ENCODE measurements at places on chromosomes 4 and X.
A peak's percentile ranks its signal among the peaks of the same experiment; 100 is the strongest.

DNA sequence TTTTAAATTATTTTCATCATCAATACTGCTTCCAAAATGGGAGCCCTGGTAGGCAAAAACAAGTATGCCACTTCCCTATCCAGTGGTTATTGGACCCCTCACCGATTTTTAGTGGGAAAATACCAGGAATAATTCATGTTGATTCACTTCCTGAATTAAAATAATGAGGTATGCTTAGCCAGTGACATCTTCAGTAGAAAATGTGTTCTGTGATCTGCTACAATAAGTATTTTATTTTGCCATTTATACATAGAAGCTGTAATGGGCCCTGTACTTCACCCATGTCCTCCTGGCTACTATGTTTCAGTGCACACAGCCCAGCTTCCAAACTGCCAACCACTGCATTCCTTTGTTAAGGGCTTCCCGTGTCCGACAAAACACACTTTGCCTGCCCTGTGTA, 41.0 kb upstream of the KLHL34 start:
- DNase-seq, result no peak

GRCh38 chr4:169849456-169849855, 91.7 kb upstream of the HPF1 start:
- DNase-seq, result no peak

- no peak for DNase-seq
Observed at GRCh38 chr4:4339504-4340085, 47.3 kb upstream of the NSG1 start.

GRCh38 chrX:85851418-85851817, 195.9 kb downstream of the CHM start:
- no peak for DNase-seq

GRCh38 chrX:95764972-95765451, 919.6 kb upstream of the DIAPH2 start:
- DNase-seq, result no peak

DNA sequence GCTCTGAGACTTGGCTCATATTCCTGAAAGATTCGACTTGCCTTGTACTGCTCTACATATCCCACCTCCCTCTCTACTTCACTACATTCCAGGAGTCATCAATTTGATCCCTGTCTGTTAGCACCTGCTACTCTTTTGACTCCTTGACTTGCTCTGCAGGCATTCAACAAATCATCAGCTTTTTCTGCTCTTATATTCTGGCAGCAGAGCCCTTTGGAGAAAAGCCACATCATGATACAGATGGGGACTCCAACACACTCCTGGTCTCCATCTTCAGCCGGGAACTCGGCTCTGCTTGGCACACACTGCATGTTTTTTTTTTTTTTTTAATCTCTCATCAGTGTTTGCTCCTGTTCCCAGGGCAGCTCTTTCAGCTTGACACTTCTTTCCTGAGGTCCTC, 293.2 kb upstream of the LCORL start:
- no peak for DNase-seq

DNA sequence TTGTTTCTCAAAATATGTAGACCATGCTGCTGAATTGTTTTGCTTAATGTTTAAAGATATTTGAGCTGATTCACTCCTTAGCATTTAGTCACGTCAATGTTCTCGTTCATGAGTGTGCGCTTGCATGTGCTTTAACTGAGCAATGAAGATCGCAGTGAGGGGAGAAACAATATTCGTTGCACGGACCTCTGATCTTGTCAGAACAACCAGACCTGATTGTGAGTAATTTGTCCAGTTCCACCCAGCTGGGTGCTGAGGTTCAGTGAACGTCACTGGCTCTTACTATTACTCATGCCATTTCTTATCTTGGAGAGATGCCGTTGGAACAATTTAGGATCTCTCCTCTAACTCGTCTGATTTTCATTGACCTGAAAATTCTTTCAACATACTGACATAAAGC, 15.0 kb upstream of the PRKX start:
- DNase-seq, result no peak

GRCh38 chrX:133527415-133527814, 112.1 kb upstream of the GPC4 start:
- no peak for DNase-seq

- DNase-seq, result no peak
Observed at GRCh38 chrX:28920153-28920943, 333.1 kb downstream of the IL1RAPL1 start.

DNA sequence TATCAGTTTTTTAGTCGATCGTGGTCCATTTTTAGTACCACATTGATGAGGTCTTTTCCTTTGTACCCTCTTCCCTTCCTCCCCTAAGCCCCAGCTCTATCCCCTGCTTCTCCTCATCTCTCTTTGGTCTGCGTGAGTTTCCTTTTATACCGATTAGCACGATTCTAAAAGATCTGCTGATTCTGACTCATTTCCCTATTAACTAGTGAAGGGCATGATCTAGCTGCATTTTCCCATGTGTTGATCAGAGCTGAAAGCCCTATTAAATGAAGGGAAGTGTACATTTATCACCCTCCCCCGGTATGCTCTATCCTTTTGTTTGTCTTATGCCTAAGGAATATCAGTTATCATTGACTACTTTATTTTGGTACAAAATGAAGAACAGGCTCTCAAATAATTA, 181.7 kb upstream of the NPY2R start:
- no peak for DNase-seq

- DNase-seq, result no peak
Observed at GRCh38 chrX:31301203-31301602, 229.4 kb upstream of the FTHL17 start.

DNA sequence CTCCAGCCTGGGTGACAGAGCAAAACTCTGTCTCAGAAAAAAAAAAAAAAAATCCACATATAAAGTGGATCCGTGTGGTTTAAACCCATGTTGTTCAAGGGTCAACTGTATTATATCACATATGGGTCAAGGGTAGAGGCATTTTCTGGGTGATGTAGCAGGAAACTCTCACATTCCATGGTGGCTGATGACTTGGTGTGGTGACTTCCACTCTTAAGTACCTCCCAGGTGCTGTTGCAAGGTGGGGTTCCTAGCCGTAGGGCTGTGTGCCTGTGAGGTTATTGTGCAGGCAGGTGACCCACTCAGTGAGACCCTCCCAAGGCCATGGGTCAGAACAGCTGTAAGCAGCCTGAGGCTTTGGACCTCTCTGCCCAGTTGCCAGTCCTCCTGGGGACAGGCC, 17.0 kb downstream of the ELF4 start:
- DNase-seq, result no peak

- DNase-seq, result no peak
Observed at GRCh38 chrX:121671649-121672048, 624.2 kb downstream of the GLUD2 start.

- peak; percentile 17 for DNase-seq
Observed at GRCh38 chr4:10013722-10014121, 7.6 kb downstream of the SLC2A9 start.

DNA sequence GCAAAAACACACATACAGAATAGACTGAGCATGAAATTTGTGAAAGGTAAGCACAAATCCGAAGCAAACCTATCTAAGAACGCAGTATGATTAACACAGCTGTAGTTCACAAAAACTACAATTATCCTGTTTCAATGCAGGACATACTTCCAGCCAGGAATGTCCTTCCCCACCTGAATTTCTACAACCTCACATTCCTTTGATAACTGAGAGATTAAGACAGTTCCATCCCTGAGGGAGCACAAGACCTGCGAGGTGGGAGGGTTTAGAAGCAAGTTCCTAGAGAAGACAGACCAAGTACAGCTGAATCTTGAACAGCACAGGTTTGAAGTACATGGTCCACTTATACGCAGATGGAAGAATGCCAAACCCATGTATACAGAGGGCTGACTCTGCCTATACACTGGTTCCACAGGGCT, 10.6 kb downstream of the ABCG2 start:
- no peak for DNase-seq

GRCh38 chr4:135316266-135316779, 1114.7 kb upstream of the PABPC4L start:
- no peak for DNase-seq

GRCh38 chr4:112807083-112807482, 170.1 kb downstream of the LARP7 start:
- no peak for DNase-seq

GRCh38 chr4:121594796-121595526, 101.8 kb downstream of the ANXA5 start:
- no peak for DNase-seq

DNA sequence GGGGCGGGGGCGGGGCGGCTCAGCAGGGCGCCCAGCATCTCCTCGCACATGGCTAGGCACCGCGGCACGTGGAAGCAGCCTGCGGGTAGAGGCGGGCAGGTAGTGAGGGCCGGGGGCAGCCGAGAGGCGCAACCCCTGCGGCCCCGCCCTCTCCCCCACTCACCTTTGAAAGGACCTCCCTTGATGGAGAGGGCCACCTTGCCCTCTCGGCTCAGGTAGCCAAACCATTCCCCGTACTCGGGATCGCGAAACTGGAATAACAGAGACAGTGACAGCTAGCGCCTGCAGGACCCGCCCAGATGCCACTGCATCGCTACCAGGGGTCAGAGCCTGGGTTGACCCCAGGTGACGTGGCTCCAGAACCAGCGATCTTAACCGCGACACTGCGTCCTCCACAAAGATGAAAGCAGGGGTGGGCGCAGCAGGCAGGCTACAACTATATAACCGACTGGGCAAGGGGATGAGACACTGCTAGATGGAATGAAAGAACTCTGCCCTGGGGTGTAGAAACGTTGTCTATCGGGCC, 552 bp upstream of the NAA10 start:
- no peak for DNase-seq

DNA sequence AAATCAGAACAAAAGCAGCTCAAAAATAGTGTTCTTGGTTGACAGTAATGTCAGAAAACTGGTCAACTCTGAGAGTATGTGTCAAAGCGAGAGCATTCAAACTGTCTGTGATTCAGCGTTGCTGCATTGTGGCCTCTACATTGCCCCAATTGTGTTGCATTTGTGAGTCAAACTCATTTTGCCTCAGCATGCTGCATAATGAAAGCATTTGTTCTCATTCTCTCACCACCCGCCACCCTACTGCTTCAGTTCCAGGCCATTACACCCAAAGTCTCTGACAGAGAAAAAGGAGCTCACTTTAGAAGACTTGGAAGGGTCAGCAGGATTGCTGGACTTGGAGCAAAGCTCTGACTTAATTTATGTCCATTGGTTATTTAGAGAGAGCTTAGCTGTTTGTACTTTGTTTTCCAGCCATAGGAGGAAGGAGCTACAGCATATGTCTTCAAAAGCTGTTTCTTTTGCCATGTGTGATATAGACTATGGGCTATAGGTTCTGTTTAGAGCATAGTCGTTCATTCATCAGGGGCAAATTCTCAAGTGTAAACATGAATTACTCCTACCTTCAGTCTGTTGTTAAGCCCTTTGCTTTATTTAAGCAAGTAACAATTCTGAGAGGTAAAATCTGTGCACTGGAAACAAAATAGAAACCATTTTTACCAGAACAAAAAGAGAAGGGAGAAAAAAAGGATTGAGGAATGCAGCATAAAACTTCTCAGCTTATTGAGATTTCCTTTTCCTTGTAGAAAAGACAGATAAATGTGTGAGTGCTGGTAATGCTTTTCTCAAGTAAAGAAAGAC, 153.4 kb upstream of the ANK2 start:
- no peak for DNase-seq

GRCh38 chr4:46856333-46856732, 52.7 kb downstream of the COX7B2 start:
- DNase-seq, result no peak

DNA sequence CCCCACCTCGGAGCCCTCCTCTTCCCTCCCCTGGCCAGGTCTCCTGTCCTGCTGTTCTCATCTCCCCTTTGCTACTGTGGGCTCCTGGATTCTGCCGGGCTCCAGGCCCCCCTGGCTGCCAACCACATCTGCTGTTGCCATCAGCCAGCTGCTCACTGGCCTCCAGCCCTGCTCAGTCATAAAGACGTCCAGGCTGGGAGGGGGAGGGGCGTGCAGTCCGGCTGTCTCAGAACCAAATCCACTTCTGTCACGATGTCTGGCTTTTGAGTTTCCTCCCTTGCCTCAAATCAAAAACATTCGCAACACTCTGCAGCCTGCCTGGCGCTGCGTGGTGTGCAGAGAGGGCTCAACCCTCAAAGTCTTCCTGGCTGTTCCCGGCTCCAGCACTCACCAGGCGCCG, 7.1 kb downstream of the RASL11B start:
- no peak for DNase-seq

- no peak for DNase-seq
Observed at GRCh38 chrX:101057093-101057714, 5.3 kb upstream of the TRMT2B start.

GRCh38 chr4:7192252-7193029, at the start of gene SORCS2:
Gene SORCS2, plus strand, starts transcription at chr4:7192538.
- no peak for DNase-seq

- DNase-seq, result no peak
Observed at GRCh38 chrX:114905251-114905650, 112.2 kb downstream of the IL13RA2 start.

DNA sequence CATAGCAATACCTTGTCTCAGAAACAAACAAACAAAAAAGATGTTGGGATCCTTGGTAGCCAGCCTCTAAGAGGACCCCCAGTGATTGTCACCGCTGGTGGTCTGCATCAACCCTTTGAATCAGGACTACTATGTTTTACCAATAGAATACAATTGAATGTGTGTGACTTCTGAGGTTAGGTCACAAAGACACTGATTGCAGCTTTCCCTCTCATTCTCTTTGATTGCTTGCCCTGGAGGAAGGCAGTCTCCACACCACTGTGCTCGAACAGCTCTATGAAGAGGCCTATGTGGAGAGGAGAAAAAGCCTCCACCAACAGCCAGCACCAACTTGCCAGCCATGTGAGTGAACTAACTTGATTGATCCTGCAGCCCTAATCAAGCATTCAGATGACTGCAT, 2.8 kb upstream of the SMIM14 start:
- no peak for DNase-seq

GRCh38 chrX:50158593-50158992, 42.2 kb downstream of the AKAP4 start:
- DNase-seq, result no peak

DNA sequence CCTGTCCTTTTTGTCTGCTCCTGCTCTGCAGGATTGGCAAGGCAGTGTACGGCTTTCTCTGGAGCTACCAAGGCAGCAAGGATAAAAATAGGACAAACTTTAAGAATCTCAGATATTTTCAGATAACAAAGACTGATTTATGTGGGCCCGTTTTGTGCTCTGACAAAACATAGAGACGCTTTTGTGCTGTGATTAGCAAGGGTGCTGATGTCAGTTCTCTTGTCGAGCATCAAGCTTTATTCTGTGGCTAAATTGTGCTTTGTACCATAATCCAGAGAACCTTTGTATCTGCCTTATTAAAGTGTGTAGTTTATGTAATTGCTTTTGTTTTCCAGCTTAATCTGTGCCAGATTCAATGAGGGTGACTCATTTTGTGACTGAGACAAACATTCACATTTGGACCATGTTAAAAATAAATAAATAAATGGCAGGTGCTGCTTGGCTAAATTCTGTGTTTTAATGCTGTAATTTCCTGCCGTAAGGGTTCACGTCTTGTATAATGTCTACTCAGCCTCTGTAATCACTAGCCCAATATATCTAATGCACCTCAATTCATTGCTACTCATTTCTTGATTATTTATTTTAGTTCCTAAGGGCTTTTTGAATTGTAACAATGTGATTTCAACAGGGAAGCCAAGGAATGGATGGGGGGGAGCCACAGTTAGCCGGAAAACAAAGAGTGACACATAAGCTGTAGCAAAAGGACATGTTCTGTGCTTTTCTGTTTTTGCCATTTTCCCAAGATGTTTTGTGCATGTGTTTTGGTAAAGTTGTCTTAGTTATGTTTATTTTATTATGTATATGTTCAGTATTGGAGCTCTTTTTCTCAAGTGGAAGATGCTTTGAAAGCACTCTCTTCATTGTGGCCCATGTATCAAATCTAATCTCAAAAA, 75.1 kb downstream of the GAB1 start:
- no peak for DNase-seq

Measured in KG1 (cell line).